ENCODE measurements at places on chromosomes 3 and 15. TPM values are rescaled to one million over a fixed set of nuclear protein-coding genes. Genes with fewer than 3 reads are reported as not detected.

Gene SOX14
- polyA plus RNA-seq = not detected

Gene COX5A
- 267 TPM for polyA plus RNA-seq

Gene DOCK3
- 0.04 TPM for polyA plus RNA-seq

Gene RBP2
- polyA plus RNA-seq = not detected

Gene ADGRG7
- not detected for polyA plus RNA-seq

Gene POLR2M
- 75.7 TPM for polyA plus RNA-seq

Gene TRIM71
- not detected for polyA plus RNA-seq

Gene P2RY13
- 0.17 TPM for polyA plus RNA-seq

Gene IL5RA
- not detected for polyA plus RNA-seq

Gene FOXL2NB
- polyA plus RNA-seq = not detected

Gene ANKRD63
- polyA plus RNA-seq = not detected

GRCh38 chr15:29815000-29815710 is 7.1 kb downstream of the TJP1 start:
- no peak overlapping the region for H3K4me3 ChIP-seq
- H3K27ac ChIP-seq = no peak overlapping the region
- H3K4me1 ChIP-seq = no peaks in the 10 kb centered on the region
- no peaks in the 10 kb centered on the region for H3K36me3 ChIP-seq
- peaks cover 67% of the 10 kb centered on the region for H3K27me3 ChIP-seq

GRCh38 chr3:176469694-176470205 is 727.5 kb downstream of the TBL1XR1 start:
- H3K4me1 ChIP-seq = no peaks in the 10 kb centered on the region
- H3K36me3 ChIP-seq = no peaks in the 10 kb centered on the region
- no peaks in the 10 kb centered on the region for H3K27me3 ChIP-seq

DNA sequence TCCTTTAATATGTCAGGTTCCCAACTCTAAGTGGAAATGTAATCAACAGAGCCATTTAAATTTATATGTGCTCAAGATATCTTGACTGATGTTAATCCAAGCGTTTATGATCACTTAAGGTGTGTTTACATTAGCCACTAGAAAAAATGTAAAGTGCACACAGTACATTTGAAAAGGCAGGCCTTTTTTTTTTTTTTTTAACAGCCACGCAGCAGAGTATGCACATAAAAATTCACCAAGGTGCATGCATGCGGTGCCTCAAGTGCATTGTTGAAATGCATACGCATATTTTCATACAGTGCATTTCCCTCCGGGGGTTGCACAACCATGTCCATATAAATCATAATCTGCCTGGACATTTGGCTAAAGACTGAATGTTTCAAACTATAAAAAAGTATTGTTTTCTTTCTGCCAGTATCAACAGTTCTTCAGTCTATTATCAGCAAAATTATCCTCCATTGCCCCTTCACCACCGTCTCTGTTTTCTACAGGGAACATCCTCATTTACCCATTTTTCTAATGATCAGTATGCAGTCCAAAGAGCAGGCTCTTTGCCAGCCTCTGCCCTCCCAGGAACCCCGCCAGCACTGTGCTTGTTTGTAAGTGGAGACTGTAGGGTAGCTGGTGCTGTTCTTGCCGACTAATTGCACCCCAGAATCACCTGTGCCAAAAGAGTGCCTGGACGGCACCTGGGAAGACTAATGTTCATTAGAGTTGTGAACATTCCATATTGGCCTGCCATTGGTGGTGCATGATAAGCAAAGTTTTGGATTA is 611.2 kb upstream of the CFAP20DC start:
- H3K27me3 ChIP-seq = no peaks in the 10 kb centered on the region
- DNase-seq = no peak
- H3K4me1 ChIP-seq = no peaks in the 10 kb centered on the region
- H3K4me3 ChIP-seq = no peak overlapping the region

GRCh38 chr15:65904301-65904700 is 35.0 kb downstream of the RAB11A start:
- no peak overlapping the region for H3K4me3 ChIP-seq
- H3K36me3 ChIP-seq = peaks cover 8% of the 10 kb centered on the region
- H3K4me1 ChIP-seq = peaks cover 23% of the 10 kb centered on the region
- DNase-seq = no peak
- H3K27ac ChIP-seq = peak overlapping the region; percentile 65

DNA sequence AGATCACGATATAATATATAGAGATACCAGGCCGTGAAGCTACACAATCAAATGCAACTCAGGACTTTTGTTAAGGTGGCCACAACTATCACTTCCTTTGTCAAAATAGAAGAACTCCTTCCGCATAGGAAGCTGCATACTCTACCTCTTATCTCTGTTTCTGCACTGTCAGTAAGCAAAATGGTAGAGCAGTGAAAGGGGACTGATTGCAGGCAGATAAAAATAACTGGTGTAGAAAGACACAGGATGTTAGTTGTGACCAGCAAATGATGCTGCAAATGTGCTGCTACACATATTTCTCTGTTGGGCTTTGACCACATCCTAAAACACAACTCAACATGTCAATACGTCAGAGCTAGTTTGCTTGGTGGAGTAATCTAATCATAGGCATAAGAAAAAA is 16.3 kb upstream of the TRAT1 start:
- H3K27ac ChIP-seq = no peak overlapping the region
- no peaks in the 10 kb centered on the region for H3K27me3 ChIP-seq
- no peak overlapping the region for H3K4me3 ChIP-seq
- no peaks in the 10 kb centered on the region for H3K36me3 ChIP-seq

DNA sequence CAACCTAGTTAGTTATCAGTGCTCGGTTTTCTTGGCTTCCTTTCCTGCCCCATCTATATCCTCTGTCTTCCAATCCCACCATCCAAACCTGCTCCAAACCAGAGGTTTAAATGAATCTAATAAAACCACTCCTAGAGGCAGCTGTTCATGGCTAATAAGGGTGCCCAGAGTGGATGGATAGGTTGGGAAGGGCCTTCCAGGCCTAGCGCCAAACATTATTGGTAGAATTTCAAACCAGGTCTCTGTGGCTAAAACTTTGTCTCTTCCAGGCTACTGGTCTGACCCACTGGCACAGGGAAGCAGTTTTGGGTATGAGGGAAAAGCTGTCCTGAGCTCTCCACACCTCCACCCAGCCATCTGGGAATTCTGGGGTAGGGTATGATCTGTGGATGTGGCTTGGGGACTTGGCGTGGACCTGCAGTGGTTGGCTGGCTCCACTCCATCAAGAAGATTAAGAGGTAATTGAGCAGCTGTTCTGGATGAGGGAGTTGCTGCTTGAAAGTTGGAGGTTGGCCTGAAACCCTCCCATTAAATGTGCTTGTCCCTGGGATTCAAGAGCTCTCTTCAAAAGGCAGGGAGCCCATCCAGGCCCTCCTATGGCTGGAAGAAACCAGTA is 29.3 kb upstream of the INSYN1 start:
- H3K4me3 ChIP-seq = no peak overlapping the region
- H3K27ac ChIP-seq = no peak overlapping the region
- DNase-seq = no peak
- H3K4me1 ChIP-seq = no peaks in the 10 kb centered on the region
- H3K36me3 ChIP-seq = no peaks in the 10 kb centered on the region

GRCh38 chr3:111794711-111795110 is 64.4 kb upstream of the PHLDB2 start:
- H3K27me3 ChIP-seq = no peaks in the 10 kb centered on the region
- H3K4me1 ChIP-seq = no peaks in the 10 kb centered on the region
- no peak overlapping the region for H3K4me3 ChIP-seq
- H3K27ac ChIP-seq = no peak overlapping the region
- DNase-seq = no peak

- no peaks in the 10 kb centered on the region for H3K4me1 ChIP-seq
- H3K36me3 ChIP-seq = no peaks in the 10 kb centered on the region
- no peak for DNase-seq
- H3K4me3 ChIP-seq = no peak overlapping the region
Observed at GRCh38 chr3:32601722-32602121, 31.1 kb upstream of the DYNC1LI1 start.

DNA sequence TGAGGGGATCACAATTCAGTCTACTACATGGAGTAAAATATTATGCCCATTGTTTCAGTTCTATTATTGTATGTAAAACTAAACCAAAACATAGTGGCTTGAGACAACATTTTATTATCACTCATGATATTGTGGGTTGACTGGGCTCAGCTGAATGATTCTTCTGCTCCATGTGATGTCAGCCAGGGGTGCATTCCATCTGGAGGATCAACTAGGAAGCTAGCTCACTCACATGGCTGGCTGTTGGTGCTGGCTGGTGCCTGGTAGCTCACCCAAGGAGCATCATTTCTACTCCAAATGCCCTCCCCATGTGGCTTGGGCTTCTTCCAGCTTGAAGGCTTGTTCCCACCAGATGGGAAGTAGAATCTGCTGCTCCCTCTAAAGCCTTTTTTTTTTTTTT is 51.8 kb upstream of the CLRN1 start:
- no peaks in the 10 kb centered on the region for H3K36me3 ChIP-seq
- H3K27me3 ChIP-seq = no peaks in the 10 kb centered on the region
- no peaks in the 10 kb centered on the region for H3K4me1 ChIP-seq
- no peak for DNase-seq
- H3K27ac ChIP-seq = no peak overlapping the region
- no peak overlapping the region for H3K4me3 ChIP-seq

- peaks cover 7% of the 10 kb centered on the region for H3K27me3 ChIP-seq
- no peak overlapping the region for H3K4me3 ChIP-seq
- peaks cover 4% of the 10 kb centered on the region for H3K36me3 ChIP-seq
- peaks cover 4% of the 10 kb centered on the region for H3K4me1 ChIP-seq
- H3K27ac ChIP-seq = no peak overlapping the region
Observed at GRCh38 chr3:42872718-42873117, 3.0 kb downstream of the CYP8B1 start.

DNA sequence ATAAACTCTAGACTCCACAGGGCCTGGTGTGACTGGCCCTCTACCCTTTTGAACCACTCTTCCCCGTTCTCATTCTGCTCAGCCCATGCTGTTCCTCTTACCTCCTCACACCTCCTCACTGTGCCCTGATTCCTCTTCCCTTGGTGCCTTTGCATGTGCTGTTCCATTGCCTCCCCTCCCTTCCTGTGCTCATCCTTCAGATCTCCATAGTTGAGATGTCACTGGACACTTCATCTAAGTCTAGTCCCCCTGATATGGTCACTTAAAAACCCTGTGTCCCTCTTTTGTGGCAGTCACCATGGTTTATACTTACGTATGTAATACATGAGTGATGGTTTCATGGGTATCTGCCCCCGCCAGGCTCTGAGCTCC is 69.8 kb downstream of the LSM3 start:
- H3K27ac ChIP-seq = no peak overlapping the region
- H3K27me3 ChIP-seq = peaks cover 29% of the 10 kb centered on the region
- H3K4me1 ChIP-seq = no peaks in the 10 kb centered on the region
- H3K4me3 ChIP-seq = no peak overlapping the region

GRCh38 chr15:65184305-65184867 is 756 bp downstream of the CLPX start:
- H3K27me3 ChIP-seq = no peaks in the 10 kb centered on the region
- H3K4me1 ChIP-seq = peaks cover 10% of the 10 kb centered on the region
- no peaks in the 10 kb centered on the region for H3K36me3 ChIP-seq
- peak; percentile 29 for DNase-seq
- H3K27ac ChIP-seq = peak overlapping the region; percentile 39

DNA sequence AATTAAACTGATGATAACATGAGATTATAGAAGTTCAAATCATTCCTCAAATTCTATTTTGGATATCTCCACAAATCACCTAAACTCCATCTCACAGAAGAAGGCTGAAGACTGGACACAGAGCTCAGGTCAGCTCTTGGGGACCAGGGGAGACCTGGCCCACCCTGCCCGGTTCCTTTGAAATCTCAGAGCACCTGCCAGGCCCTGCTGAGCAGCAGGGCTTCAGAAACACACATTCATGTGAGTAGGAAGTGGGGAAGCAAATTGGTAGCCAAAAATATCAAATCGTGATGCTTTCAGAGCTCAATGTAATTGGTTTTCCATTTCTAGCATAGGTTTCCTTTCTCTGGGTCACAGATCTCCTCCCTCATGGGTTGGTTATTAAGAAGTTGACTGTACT is 76.2 kb downstream of the OCA2 start:
- no peak for DNase-seq
- no peaks in the 10 kb centered on the region for H3K36me3 ChIP-seq
- H3K27ac ChIP-seq = no peak overlapping the region
- H3K4me3 ChIP-seq = no peak overlapping the region

DNA sequence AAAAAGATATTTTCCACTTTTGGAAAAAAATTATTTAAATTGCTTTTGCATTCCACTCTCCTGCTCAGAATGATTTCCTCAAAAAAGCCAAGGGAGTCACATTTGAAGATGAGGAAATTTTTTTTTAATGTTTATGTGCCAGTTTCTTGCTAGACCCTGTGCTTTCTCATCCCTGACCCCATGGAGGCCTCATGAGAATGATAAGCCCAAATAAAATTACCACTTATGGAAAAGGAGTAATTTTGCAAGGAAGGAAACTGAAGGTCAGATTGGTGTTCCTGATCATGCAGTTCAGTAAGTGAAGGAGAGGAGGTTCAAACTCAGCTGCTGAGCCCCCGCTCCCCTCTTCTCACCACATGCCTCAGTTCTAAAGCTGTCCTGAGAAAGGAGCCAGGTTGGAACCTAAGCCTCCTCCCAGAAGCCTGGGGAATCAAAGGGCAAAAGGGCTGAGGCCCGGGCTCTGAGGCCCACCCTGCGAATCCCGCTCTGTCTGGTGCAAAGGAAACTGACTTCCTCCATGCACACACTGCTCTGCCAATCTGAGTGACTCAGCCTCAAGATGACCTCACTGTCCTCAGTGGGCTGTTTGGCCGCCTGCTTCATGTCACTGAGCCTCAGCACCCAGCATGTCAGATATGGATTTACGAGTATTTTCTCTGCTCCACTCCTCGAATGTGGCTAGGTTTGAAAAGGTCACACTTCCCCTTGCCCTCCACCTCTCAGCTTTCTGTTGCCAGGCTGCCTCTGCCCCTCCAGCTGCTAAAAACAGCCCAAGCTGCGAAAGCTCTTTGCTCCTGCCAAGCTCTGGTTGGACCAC is 56.9 kb upstream of the FLNB start:
- no peaks in the 10 kb centered on the region for H3K27me3 ChIP-seq
- H3K4me1 ChIP-seq = no peaks in the 10 kb centered on the region
- no peak overlapping the region for H3K27ac ChIP-seq
- DNase-seq = no peak
- H3K4me3 ChIP-seq = no peak overlapping the region
- H3K36me3 ChIP-seq = no peaks in the 10 kb centered on the region

DNA sequence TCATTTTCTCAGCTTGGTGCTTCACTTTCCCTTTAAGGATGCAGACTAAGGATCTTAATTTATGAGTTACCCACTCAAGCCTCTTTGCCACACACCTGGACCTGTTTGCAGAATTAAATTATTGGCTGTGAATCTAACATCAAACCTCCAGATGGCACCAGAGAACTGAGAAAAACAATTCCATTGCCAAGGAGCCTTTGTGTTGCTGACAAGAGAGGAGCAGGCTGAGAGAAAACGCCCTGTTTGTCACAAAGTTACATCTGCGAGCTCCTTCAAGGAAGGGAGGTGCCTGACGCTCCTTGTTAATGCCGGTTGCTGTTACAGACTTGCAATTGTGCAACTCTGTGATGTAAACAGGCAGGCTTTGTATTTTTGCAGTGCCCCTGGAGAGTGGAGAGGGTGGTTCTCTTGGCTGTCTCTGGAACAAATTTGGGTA is 36.3 kb upstream of the TMC3 start:
- no peaks in the 10 kb centered on the region for H3K36me3 ChIP-seq
- no peak overlapping the region for H3K4me3 ChIP-seq
- peaks cover 29% of the 10 kb centered on the region for H3K27me3 ChIP-seq
- peak; percentile 39 for DNase-seq
- H3K4me1 ChIP-seq = peaks cover 5% of the 10 kb centered on the region

Measured in naive B cell (primary cell).